Calu3 (cell line): ENCODE measurements at places on chromosomes 1 and 21. TPM values are rescaled to one million over a fixed set of nuclear protein-coding genes. Genes with fewer than 3 reads are reported as not detected.

DNA sequence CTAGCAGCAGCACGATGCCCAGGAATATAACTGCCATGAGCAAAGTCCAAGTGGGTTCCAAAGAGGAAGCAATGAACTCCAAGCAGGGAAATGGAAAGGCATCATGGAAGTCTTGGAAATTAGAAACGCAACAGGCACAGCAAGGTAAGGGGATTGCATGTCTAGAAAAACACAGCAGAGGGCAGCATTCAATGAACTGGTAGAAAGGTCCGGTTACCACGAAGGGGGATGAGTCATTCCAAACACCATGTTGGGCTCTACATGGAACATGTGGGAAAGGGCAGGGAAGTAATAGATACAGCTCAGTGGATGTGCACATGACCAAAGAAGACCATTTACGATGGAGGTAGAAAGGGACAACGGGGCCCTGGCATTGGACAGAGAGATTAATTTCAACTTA, 36.4 kb downstream of the RXRG start:
- peak; percentile 53 for DNase-seq

DNA sequence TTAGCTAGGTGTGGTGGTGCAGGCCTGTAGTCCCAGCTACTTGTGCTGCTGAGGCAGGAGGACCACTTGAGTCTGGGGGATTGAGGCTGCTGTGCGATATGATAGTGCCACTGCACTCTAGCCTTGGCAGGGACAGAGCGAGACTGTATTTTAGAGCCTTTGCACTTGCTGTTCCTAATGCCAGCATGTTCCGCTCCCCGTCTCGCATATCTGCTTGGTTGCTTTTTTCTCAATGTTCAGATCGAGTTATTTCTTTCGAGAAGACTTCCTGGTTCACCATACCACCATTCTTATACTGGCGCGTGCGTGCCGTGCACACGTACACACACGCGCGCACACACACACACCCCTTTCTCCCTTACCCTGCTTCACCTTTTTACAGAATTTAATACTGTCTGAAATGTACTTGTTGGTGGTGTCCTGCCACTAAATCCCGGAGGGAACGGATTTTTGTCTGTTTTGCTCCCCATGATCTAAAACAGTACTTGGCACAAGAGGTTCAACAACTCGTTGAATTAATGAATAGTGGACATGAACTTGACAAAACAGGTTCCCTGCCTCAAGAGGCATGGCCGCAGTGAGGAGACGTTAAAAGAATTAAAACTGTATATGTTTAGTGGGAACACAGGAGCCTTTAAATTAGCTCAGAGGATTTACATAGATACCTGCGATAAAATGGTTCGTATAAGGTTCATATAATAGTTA, 1.1 kb upstream of the RPRD2 start:
- no peak for DNase-seq

DNA sequence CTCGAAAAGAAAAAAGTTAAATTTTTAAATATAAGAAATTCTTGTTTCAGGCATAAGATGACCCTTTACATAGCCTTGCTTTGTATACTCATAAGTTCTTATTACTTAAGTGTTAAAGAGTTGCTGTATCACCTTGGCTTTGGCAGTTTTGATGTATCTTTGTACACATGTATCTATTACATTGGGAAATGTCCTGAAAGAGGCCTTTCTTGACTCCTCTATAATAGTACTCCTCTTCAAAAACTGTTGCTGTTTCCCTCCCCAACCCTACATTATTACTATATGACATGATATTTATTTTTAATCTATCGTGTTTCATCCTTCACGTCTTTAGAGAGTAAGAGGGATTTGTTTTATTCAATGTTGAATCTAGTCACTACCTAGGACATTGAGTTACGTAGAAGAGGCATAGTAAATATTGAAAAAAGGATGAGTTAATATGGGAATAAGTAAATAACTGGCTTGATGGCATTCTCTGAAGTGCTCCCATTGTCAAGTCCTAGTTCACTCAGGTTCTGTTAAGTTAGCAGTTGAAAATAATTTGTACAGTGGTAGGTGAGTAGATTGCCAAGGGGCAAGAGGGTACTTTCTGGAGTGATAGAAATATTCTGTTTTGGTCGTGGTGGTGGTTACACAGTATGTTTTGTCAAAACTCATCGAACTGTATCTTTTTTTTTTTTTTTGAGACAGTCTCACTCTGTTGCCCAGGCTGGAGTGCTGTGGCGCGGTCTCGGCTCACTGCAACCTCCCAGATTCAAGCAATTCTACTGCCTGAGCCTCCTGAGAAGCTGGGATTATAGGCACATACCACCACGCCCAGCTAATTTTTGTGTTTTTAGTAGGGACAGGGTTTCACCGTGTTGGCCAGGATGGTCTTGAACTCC, 8.2 kb downstream of the THRAP3 start:
- DNase-seq, result no peak

The TMEM240 gene
- 5.0 and 5.1 TPM in 2 replicates for total RNA-seq

The YARS1 gene
- 186 and 188 TPM in 2 replicates for total RNA-seq

The KRTAP23-1 gene
- total RNA-seq, result not detected in 2 replicates

DNA sequence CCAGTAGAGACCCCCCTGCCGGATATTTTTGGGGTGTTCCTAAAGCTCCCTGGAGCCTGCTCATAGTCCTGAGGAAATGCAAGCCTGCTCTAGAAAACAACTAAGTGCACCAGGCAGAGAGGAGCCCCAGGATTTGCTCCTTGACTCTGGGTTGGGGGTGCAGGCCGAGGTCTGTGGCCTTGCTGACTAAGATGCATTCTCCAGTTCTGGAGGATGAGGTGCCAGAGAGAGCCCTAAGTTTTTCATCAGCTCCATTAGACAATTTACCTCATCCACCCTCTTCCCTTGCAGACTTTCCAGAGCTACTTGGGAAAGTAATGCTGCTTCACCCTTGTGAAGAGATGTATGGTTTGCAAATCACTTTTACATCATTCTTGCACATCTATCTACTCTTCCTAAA, 9.1 kb downstream of the TUFT1 start:
- no peak for DNase-seq

DNA sequence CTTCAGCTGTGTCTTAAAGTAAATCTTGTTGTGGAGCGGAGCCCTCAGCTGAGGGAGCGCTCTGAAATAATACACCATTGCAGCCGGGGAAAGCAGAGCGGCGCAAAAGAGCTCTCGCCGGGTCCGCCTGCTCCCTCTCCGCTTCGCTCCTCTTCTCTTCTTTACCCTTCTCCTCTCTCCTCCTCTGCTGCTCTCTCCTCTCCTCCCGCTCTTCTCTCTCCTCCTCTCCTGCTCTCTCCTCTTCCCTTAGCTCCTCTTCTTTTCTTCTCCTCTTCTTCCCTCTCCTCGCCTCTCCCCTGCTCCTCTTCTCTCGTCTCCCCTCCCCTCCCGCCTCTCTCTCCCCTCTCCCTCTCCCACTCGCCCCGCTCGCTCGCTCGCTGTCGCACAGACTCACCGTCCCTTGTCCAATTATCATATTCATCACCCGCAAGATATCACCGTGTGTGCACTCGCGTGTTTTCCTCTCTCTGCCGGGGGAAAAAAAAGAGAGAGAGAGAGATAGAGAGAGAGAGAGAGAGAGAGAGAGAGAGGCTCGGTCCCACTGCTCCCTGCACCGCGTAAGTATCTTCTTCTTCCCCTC, at the start of gene PROX1:
TSS of gene PROX1 (plus strand) at position 47 of the 580 bp plus-strand sequence. CDS start 8,563 bp downstream, outside the sequence.
- DNase-seq, result peak; percentile 67

The TSTD1 gene
- total RNA-seq, result 67.6 and 74.1 TPM in 2 replicates

- no peak for DNase-seq
Measured at GRCh38 chr1:162716123-162716522, 74.4 kb upstream of the HSD17B7 start.

DNA sequence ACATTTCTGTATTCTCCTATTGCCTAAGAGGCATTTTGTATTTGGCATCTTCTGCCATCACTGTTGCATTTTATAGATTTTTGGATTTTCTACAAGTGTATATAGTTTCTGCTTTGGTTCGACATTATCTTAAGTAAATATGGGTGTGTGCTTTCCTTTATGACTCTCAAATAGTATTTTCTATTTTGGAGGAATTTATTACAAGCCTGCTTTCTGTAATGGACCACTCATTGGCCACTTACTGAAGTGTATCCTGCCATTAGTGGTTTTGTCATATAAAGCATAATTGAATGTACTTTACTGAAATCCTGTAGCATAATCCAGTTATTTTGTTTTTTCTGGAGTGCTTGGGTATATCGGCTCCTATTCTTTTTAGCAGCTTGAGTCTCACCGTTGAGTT, 184.3 kb downstream of the PATJ start:
- DNase-seq, result no peak

GRCh38 chr1:240824238-240824637, 212.3 kb upstream of the GREM2 start:
- DNase-seq, result no peak

The TEKT2 gene
- 0.31 TPM in 1 of 2 replicates, not detected in the other for total RNA-seq

DNA sequence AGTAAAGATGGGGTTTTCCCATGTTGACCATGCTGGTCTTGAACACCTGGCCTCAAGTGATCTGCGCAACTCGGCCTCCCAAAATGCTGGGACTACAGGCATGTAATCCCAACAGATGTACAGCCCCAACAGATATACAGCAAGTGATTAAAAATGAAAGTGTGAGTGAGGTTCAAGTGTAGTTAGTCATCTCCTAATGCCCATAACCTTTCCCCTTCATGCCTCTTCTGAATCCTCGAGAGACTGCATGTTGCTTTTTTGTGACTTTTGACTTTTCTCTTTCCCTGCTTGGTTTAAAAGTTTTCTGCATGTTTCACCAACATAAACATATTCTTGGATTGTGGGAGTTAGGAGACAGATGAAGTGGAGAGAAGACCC, 31.2 kb downstream of the KCNK2 start:
- peak; percentile 4 for DNase-seq

The ZBTB8B gene
- 0.32 and 0.35 TPM in 2 replicates for total RNA-seq

- no peak for DNase-seq
Measured at GRCh38 chr21:29209696-29210095, 79.3 kb downstream of the MAP3K7CL start.

The KIF2C gene
- 54.9 and 67.6 TPM in 2 replicates for total RNA-seq

DNA sequence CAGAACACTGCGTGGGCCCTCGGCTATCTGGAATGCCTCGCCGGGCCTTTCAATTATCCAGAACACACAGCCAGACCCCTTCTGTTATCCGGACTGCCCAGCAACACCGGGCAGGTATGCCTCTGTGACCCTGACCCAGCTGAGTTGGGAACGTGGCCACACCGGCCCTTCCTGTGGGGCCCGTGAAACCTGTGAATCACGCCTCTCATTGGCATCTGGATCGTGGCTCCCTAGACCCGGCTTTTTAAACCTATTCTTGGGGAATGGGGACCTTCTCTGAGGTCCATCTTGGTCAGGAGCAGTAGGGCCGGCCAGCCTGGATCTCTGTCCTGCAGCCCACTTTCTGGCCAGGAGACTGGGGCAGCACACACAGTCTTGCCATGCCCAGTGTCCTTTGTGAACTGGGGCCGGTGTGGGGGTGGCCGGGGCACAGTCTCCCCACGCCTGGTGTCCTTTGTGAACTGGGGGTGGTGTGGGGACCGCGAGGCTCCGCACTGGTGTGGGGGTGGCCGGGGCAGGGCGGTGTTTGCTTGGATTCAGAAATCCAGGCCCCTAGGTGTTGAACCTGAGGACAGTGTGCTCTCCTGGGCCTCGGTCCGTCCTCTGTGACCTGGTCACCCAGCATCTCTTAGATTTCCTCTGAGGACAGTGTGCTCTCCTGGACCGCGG, 11.1 kb downstream of the COL18A1 start:
- no peak for DNase-seq

The LMO4 gene
- total RNA-seq, result 95.0 and 132 TPM in 2 replicates

The FAM163A gene
- not detected in 2 replicates for total RNA-seq

GRCh38 chr1:205287767-205288559, 33.6 kb downstream of the NUAK2 start:
- DNase-seq, result no peak

The DPT gene
- total RNA-seq, result not detected in 2 replicates

The MYOC gene
- not detected in 2 replicates for total RNA-seq

- peak; percentile 30 for DNase-seq
Measured at GRCh38 chr1:47507881-47508701, 70.2 kb downstream of the FOXD2 start.

The C1orf87 gene
- total RNA-seq, result not detected in 2 replicates

- no peak for DNase-seq
Measured at GRCh38 chr1:153534925-153535241, 908 bp downstream of the S100A6 start.

GRCh38 chr1:198346178-198346577, 189.4 kb downstream of the NEK7 start:
- no peak for DNase-seq

GRCh38 chr1:9181176-9181906, 52.4 kb upstream of the GPR157 start:
- peak; percentile 78 for DNase-seq

DNA sequence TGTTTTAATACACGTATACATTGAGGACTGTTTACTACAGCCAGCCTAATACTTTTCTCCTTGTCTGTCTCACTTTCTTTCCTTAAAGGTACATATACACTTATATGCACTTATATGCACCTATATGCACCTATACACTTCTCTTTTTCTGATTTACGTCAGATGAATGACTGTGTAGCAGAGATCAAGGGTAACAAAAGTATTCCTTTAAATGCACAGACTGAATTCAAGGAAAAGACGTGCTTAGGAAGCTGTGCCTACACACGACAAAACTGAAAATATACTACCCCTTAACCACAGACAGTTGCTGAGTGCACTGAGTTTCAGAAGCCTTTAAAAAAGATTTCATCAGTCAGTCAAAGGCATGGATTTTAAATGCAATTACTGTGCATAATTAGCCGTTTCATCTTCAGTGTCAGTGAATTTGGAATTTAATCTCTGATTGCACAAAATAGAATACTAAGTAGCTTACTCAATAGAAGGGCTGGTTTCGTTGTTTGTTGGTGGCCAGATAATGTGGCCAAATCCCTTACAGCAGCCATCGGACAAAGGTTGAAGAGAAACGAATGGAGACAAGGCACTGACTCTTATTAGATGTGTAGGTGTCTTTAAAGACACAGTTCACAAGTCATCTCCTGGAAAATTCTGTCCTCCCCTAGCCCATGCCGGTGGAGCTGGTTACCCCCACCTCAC, 38.3 kb upstream of the TARBP1 start:
- DNase-seq, result no peak

The KRTAP19-3 gene
- not detected in 2 replicates for total RNA-seq

The CFHR4 gene
- not detected in 2 replicates for total RNA-seq

GRCh38 chr1:31617218-31617915, at the start of gene HCRTR1:
TSS of gene HCRTR1 (plus strand) at chr1:31617689. CDS start at chr1:31619193, 1,504 bp downstream.
- DNase-seq, result no peak

The CRNN gene
- total RNA-seq, result not detected in 2 replicates

The PAPPA2 gene
- 0.05 and 0.14 TPM in 2 replicates for total RNA-seq

DNA sequence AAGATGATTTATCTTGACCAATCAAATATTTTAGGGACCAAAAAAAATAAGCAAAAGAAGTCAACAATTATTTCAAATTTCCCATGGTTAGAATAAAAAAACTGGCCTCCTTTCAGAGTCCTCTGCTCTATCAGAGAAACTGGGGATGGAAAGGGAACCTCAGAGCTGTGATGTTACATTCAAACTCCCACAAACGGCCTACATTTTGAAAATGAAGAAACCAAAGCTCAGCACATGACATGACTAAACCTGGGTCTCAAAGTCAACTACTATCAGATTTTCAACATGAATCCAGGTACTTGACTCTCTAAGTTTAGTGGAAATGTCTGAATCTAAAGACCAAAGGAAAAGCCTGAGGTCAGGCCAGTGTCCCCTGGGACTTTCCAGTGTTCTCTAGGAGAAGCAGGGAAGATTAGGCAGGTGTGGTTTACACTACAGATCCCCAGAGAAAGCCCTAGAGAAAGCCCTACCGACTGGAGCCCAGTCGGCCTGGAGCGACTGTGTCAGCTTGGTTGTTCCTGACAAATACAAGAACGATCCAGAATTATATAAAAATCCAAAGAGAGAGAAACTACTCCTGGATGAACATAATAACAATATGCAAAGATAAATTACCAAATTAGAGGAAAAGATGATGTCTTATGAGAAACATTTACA, 24.8 kb downstream of the JAK1 start:
- DNase-seq, result no peak

GRCh38 chr1:6052543-6053205, 7.0 kb downstream of the KCNAB2 start:
- peak; percentile 54 for DNase-seq
